Stimulated activated CD8-positive, alpha-beta memory T cell treated with anti-CD3 and anti-CD28 coated beads, Interleukin-4, amount 100 ng/mL, for 4 hours (primary cell): ENCODE measurements at places on chromosomes 2 and 18.

DNA sequence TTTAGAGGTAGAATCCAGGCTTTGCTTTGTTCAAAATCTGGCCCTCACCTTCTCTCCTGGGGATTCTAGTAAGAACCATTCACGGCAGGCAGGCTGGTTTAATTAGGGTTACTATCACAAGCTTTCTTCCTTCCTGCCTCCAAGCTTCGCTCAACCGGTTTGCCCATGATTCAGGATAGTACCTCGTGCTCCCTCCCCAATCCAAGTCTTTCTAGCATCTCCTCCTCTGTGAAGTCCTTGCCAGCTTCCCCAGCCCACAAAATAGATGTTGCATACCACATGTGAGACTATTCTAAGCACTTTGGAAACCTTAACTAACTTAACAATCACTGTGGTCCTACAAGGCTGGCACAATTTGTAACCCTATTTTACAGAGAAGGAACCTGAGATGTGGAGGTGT lies 135.1 kb downstream of the SOCS6 start:
- DNase-seq, result no peak

- DNase-seq, result no peak
These were observed 117.7 kb downstream of the SATB2 start for GRCh38 chr2:199339891-199340605.

GRCh38 chr2:9332853-9333245 lies 90.5 kb downstream of the ITGB1BP1 start:
- no peak for DNase-seq

DNA sequence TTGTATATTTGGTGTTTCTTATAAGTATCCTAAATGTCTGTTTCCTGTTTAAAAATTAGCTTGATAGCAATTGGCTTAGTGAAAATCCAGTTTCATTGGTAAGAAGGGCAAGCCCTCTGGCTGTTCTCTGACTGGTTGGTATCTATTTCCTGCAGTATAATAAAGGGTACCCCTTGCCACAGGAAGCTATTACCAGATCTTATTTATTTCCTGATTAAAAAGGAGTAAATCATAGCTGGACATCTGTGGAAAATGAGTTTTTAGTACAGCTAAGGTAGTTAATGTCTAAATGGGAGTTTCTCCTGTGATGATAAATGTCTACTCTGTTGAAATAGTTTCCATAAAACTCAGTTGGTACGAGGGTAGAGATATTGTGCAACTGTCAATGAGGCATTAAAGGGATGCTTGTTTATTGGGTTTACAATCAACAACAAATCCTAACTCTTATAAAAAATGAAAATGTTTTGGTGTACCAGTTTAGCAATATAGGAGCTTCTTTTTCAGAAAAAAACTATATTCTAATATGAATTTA lies 58.7 kb downstream of the FASTKD2 start:
- DNase-seq, result no peak

GRCh38 chr2:104849618-104850141 lies 4.2 kb upstream of the POU3F3 start:
- peak; percentile 20 for DNase-seq

GRCh38 chr2:29293830-29294438 lies 178.7 kb downstream of the CLIP4 start:
- DNase-seq, result no peak

DNA sequence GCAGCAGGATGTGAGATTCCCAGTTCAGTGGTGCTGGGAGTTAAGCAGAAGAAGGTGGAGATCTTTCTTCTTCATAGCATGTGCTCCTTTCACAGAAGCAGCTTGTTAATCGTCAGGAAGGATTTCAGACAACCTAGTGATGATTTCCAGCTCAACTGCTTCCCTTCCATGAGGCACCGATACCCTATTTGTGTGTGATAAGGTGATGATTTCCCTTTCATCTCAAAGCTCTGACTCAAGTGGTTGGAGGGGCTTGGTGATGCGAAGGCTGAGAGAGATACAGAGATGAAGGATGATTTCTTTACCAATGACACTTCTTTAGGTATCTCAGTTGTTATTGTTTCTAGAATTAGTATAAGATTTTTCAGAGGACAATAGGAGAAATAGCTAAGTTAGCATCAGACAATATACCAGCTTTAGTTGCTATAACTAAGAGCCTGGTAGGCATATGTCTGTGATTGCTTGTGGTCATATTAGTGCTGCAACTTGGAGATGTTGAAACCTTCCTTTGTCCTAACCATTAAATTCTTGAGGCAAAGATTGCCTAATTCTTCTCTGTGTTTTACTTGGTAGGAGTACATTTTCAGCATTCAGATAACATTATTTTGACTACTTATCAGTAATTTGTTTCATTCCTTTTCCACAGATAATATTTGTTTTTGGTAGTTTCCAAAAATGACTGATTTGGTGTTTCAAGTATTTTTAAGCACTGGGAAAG lies 111.3 kb downstream of the PLCL1 start:
- no peak for DNase-seq
